Fibroblast of gingiva (primary cell): ENCODE measurements at places on chromosomes 5 and 9.

- no peak for DNase-seq
These were observed 92.2 kb downstream of the DOCK8 start for GRCh38 chr9:306907-307306.

GRCh38 chr5:146461319-146461718 is 14.2 kb downstream of the TCERG1 start:
- no peak for DNase-seq

GRCh38 chr9:7146582-7146981 is 388.8 kb downstream of the KDM4C start:
- no peak for DNase-seq

- DNase-seq, result no peak
These were observed 22.0 kb upstream of the GTF3C5 start for GRCh38 chr9:133008824-133009223.

DNA sequence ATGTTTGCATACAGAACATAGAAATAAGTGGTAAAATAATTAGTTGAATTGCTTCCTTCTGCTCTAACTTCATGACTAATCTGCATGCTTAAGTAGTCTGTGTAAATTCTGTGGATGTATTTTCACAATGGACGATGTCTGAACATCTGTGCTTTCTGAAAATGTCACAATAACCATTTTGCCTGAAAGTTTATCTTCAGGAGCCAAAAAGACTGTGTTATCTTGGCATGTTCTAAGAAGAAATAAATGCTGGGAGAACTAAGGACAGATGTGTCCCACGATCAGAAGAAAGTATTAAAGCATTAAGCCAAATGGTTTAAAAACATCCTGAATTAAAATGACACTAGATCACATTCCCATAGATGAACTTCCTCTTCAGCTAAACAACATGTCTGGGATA is 397.6 kb downstream of the SPOCK1 start:
- peak; percentile 67 for DNase-seq

DNA sequence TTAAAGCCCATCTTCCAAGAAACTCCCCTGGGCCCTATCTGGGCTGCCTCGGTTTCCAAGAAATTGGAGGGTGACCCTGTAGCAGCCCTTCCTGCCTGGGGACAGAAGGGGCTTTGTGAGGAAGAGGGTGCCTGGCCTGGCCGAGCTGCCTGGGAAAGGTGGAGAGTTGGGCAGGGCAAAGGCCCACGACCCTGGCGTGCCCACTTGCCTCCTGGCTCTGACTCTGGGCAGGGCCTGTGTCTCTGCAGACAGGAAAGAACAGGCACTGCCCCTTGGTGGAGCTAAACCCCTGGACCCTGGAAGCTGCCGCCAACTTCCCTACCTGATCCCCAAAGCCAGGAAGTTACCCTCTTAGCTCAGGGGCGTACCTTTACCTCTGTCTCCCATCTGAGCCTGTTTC is 149.3 kb downstream of the RGS3 start:
- DNase-seq, result no peak
